ENCODE measurements at places on chromosomes 7 and 10.

GRCh38 chr10:131808370-131808930 lies 92.4 kb upstream of the PPP2R2D start:
- H3K27me3 ChIP-seq, result no peaks in the 10 kb centered on the region
- no peak overlapping the region for H3K27ac ChIP-seq

- peaks cover 53% of the 10 kb centered on the region for H3K4me1 ChIP-seq
- no peak overlapping the region for H3K4me3 ChIP-seq
- peak overlapping the region; percentile 59 for H3K27ac ChIP-seq
- DNase-seq, result no peak
- no peaks in the 10 kb centered on the region for H3K36me3 ChIP-seq
- no peaks in the 10 kb centered on the region for H3K27me3 ChIP-seq
Observed at GRCh38 chr10:71063401-71063800, 149.0 kb upstream of the UNC5B start.

DNA sequence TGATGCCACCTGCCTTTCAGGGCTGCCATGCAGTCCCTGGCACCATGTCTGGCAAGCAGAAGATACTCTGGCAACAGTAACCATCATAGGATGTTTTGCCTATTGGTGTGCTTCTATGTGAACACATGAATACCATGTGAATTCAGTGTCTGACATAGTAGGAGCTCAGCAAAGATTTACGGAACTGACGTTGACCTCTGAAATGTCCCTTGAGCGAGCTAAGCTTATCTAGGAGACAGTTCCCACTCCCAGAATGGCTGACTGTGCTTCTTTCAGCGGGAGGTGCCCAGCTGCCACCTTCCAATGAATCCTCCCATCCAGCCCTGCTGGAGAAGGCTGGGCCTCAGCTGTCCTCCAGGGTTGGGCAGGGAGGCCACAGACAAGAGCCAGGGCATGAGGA lies 71.2 kb upstream of the LRRC18 start:
- no peak overlapping the region for H3K4me3 ChIP-seq
- H3K27ac ChIP-seq, result no peak overlapping the region
- H3K36me3 ChIP-seq, result no peaks in the 10 kb centered on the region
- H3K27me3 ChIP-seq, result no peaks in the 10 kb centered on the region
- H3K4me1 ChIP-seq, result peaks cover 11% of the 10 kb centered on the region

DNA sequence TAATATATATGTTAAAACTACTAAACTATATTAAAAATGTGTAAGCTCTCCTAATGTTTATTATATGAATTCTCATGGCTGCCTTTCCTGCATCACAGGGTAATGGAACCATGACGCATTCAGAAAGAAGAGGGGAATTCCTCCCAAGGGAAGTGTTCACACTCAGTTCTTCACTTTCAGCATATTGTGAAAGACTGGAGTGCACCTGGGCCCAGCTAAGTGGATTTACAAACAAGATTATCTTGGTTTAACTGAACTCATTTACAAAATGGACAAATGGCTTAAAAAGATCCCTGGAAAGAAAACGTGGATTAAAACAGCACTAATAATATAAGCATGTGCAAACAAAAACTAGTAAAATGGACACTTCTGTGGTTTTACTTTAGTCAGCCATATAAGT lies 149.8 kb downstream of the DOCK4 start:
- no peaks in the 10 kb centered on the region for H3K27me3 ChIP-seq
- H3K27ac ChIP-seq, result no peak overlapping the region
- H3K4me3 ChIP-seq, result no peak overlapping the region
- DNase-seq, result peak; percentile 22
- H3K4me1 ChIP-seq, result peaks cover 2% of the 10 kb centered on the region

DNA sequence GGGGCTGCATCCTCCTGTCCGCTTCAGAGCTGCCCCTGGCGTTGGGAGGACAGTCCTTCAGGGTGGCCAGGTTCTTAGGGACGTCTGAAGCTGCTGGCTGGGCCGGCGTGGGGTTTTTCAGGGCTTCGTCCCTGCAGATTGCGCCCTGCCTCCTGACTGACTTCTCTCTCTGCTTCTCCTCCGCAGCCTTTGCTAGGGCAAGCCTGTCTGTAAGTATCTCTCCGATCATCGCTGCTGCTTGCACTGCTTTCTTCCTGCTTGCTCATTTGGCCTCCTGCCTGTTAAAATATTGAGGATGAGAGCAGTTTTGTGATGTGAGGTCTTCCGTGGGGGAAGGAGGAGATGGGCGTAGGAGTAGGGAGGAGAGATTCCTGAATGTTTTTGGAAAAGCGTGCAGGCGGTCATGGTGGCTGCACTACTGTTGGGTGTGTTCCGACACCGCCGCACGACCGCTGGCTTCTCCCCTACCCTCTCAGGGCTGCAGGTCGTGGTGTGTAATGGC lies 25.3 kb downstream of the PFKFB3 start:
- no peaks in the 10 kb centered on the region for H3K4me1 ChIP-seq
- DNase-seq, result peak; percentile 79
- no peak overlapping the region for H3K4me3 ChIP-seq
- peaks cover 83% of the 10 kb centered on the region for H3K36me3 ChIP-seq
- no peaks in the 10 kb centered on the region for H3K27me3 ChIP-seq

DNA sequence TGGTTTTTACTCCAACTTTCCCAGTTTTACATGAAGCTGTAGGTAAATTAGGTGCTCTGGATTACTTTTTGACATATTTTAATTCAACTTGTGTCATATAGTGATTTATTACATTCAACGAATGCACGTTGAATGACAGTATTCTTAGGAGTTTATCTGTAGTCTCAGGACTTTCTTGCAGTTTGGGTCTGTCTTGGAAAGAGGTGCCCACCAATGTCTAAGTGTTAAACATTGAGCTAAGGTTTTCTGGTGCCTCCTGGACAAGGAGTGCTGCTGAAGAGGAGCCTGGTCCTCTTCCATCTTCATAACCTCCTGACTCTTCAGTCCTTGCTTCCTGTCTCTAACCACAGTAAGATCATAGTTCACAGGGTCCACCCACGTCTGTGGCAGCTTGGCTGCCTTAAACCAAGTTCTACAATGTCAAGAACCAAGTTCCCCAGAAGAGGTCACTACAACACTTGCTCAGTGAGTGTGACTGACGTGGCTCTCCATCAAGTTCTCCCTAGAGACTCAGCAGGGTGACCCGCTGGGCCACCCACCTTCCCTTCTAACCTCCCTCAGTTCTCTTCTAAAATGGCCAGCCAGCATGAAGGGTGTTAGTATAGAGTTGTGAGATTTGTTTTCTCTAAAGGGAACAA lies 6.1 kb downstream of the NPY start:
- no peak overlapping the region for H3K4me3 ChIP-seq
- peaks cover 21% of the 10 kb centered on the region for H3K27me3 ChIP-seq
- no peaks in the 10 kb centered on the region for H3K36me3 ChIP-seq

GRCh38 chr10:22369434-22370072 lies 24.3 kb downstream of the SPAG6 start:
- no peaks in the 10 kb centered on the region for H3K4me1 ChIP-seq
- no peaks in the 10 kb centered on the region for H3K27me3 ChIP-seq
- H3K4me3 ChIP-seq, result no peak overlapping the region
- DNase-seq, result peak; percentile 46

DNA sequence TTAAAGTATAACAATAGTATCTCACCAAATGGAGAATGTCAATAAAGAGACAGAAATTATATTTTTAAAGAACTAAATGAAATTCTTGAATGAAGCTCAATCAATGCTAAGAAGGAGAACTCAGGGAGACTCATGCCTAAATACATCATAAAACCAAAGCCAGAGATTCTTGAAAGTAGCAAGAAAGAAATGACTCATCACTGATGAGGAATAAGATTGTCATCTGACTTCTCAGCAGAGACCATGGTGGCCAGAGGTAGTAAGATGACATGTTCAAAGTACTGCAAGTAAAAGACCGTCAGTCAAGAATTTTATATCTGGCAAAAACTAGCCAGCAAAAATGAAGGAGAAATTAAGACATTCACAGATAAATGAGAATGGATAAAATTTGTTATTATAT lies 399.0 kb downstream of the GRID1 start:
- no peak for DNase-seq
- no peaks in the 10 kb centered on the region for H3K27me3 ChIP-seq
- no peak overlapping the region for H3K4me3 ChIP-seq
- no peak overlapping the region for H3K27ac ChIP-seq
- H3K36me3 ChIP-seq, result no peaks in the 10 kb centered on the region

DNA sequence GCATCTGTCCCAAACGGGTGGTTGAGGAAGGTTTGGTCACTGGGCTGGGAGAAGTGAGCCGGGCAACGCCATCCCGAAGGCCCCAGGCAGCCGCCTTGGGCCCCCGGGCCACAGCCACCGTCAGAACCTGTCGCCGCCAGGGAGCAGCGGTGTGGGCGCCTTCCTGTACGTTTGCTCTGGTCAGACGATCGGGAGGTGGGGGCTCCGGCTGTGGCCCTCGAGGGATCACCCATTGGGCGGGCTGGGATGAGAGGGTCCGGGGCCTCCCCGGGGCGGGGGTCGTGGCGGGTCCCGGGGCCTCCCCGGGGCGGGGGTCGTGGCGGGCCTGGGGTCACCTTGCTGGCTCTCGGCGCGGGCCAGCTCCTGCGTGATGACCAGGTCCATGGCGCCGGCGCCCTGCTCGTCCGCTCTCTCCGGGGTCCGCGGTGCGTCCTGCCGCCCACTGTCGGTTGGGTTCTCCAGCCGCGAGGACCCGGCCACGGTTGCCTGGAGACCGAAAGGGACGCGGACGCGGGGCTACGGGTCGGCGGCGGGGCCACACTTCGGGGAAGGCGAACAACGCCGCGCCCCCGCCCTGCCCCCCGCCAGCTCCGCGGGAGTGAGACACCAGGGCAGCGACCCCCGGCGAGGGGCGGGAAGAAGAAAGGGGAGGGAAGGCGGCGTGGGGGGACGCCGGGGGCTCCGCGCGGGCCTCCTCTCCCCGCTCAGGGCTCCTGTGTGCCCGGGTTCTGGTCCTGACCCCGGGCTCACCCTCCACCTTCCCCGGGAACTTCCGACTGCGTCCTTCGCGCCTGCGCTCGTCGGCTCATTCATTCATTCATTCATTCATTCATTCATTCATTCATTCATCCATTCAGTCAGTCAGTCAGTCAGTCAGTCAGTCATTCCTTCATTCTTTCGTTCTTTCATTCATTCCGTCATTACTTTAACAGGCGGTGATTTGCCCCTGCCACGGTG lies at the start of gene CFAP46:
Gene CFAP46, minus strand, starts transcription at position 470 of the 957 bp plus-strand sequence. Its CDS starts 86 bp downstream, at position 384.
- DNase-seq, result peak; percentile 91
- H3K27ac ChIP-seq, result no peak within 1 kb of the TSS
- no peaks in the 10 kb centered on the region for H3K36me3 ChIP-seq
- H3K4me1 ChIP-seq, result no peaks in the 10 kb centered on the region

DNA sequence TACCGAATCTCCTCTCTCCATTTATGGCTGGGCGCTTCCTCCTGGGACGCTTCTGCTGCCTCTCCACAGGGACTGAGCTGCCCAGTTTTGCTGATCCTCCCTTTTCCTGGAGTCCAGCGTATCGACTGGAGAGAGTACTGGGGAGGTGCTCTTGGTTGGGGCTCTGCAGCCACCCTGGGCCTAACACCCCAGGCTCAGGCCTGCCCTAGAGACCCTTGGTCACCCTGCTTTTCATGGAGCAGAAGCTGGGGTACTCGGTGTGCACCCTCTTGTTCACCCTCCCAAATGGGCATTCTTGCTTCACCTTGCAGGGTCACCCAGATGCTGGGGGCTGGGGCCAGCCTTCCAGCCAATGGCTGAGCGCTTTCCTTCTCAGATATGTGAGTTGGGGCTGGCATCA lies 88.8 kb upstream of the RET start:
- no peak overlapping the region for H3K27ac ChIP-seq
- no peak for DNase-seq
- H3K4me1 ChIP-seq, result no peaks in the 10 kb centered on the region
- no peaks in the 10 kb centered on the region for H3K36me3 ChIP-seq
- no peak overlapping the region for H3K4me3 ChIP-seq
- no peaks in the 10 kb centered on the region for H3K27me3 ChIP-seq

GRCh38 chr10:84542522-84543490 lies 214.4 kb downstream of the CCSER2 start:
- peaks cover 10% of the 10 kb centered on the region for H3K27me3 ChIP-seq
- H3K36me3 ChIP-seq, result no peaks in the 10 kb centered on the region
- no peak overlapping the region for H3K27ac ChIP-seq
- DNase-seq, result no peak

- H3K4me3 ChIP-seq, result no peak overlapping the region
- no peak for DNase-seq
- H3K27me3 ChIP-seq, result no peaks in the 10 kb centered on the region
- peaks cover 3% of the 10 kb centered on the region for H3K4me1 ChIP-seq
- no peak overlapping the region for H3K27ac ChIP-seq
Observed at GRCh38 chr10:79385804-79386531, 38.7 kb downstream of the PPIF start.

- H3K4me3 ChIP-seq, result no peak overlapping the region
- H3K4me1 ChIP-seq, result no peaks in the 10 kb centered on the region
- no peaks in the 10 kb centered on the region for H3K27me3 ChIP-seq
- no peaks in the 10 kb centered on the region for H3K36me3 ChIP-seq
- DNase-seq, result peak; percentile 84
Observed at GRCh38 chr7:134420424-134421125, 38.3 kb downstream of the AKR1B1 start.

GRCh38 chr10:36789974-36790373 lies 335.4 kb upstream of the ANKRD30A start:
- H3K4me3 ChIP-seq, result no peak overlapping the region
- H3K4me1 ChIP-seq, result no peaks in the 10 kb centered on the region
- no peak for DNase-seq
- no peaks in the 10 kb centered on the region for H3K36me3 ChIP-seq
- no peaks in the 10 kb centered on the region for H3K27me3 ChIP-seq

DNA sequence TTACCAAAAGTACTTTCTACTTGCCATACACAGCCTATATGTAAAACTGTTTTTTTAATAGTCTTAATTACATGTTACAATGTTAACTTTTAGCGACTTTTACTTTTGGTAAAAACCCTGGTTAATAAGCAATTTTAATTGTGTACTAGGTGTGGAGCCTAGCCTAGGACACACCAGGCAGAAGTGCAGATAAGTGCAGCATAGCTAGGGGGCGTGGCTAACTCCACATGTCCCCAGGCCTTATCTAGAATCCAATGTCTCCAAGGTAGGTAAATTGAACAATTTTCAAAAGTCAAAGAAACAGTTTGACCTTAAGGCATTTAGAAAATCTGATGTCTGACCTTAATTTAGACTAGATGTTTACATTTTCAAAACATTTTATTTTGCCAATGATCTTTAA lies 858.7 kb downstream of the CCSER2 start:
- no peak overlapping the region for H3K4me3 ChIP-seq
- no peak overlapping the region for H3K27ac ChIP-seq
- no peaks in the 10 kb centered on the region for H3K36me3 ChIP-seq
- no peak for DNase-seq
- H3K27me3 ChIP-seq, result no peaks in the 10 kb centered on the region
